CD8-positive, alpha-beta memory T cell (primary cell): ENCODE measurements at places on chromosomes 7 and 10. TPM values are rescaled to one million over a fixed set of nuclear protein-coding genes. Genes with fewer than 3 reads are reported as not detected.

- H3K27me3 ChIP-seq: no peaks in the 10 kb centered on the region
- H3K36me3 ChIP-seq: no peaks in the 10 kb centered on the region
- H3K4me3 ChIP-seq: no peak overlapping the region
- no peaks in the 10 kb centered on the region for H3K4me1 ChIP-seq
- DNase-seq: no peak
- no peak overlapping the region for H3K27ac ChIP-seq
Measured at GRCh38 chr10:20274571-20274970, 458.3 kb downstream of the PLXDC2 start.

- no peaks in the 10 kb centered on the region for H3K36me3 ChIP-seq
- H3K4me1 ChIP-seq: no peaks in the 10 kb centered on the region
- H3K4me3 ChIP-seq: no peak overlapping the region
- DNase-seq: no peak
- H3K27me3 ChIP-seq: no peaks in the 10 kb centered on the region
Measured at GRCh38 chr7:17063045-17063383, 181.2 kb upstream of the AGR3 start.

DNA sequence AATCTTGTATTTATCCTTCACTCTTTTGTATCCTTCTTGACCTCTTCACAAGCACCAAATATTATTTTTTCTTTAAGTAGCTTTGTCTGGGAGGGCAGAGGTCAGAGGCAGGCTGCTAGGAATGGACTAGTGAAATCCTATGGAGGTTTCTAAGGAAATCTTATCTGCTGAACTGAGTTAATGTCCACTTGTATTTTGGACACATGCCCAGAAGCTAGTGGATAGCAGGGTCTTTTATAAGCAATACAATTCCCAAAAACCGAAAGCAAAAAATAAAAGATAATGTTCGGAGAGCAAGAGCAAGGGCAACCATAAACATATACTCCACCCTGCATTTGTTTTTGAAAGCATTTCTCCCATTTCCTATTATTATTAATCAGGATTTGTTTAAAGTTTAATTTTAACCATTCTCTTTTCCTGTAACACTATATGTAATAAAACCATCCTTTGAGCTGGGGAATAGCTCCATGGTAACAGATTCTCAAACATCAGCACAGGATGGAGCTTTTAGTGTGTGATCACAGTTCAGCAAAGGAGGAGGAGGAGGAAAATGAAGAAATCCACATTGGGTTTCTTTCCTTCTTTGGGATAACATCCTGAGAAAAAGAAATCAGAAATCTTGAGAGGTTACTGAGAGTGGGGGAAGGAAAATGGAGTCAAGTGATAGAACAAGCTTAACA, 328.2 kb upstream of the LRRN3 start:
- no peaks in the 10 kb centered on the region for H3K36me3 ChIP-seq
- H3K27me3 ChIP-seq: no peaks in the 10 kb centered on the region
- no peak for DNase-seq
- no peak overlapping the region for H3K27ac ChIP-seq
- no peak overlapping the region for H3K4me3 ChIP-seq
- H3K4me1 ChIP-seq: no peaks in the 10 kb centered on the region

CFAP70 gene
- polyA plus RNA-seq: not detected

ADAM12 gene
- 6.4 TPM for polyA plus RNA-seq
